ENCODE measurements at places on chromosomes 3 and 15.

- no peak for DNase-seq
Observed at GRCh38 chr3:81295906-81296577, 465.4 kb downstream of the GBE1 start.

GRCh38 chr15:28021281-28022039 lies 77.7 kb downstream of the OCA2 start:
- DNase-seq: no peak

- no peak for DNase-seq
Observed at GRCh38 chr3:47991341-47991740, 24.9 kb downstream of the MAP4 start.

- DNase-seq: peak; percentile 59
Observed at GRCh38 chr3:15055019-15055557, 10.0 kb downstream of the MRPS25 start.

- no peak for DNase-seq
Observed at GRCh38 chr3:184683900-184684560, 27.8 kb downstream of the MAGEF1 start.

GRCh38 chr3:52366527-52366926 lies 50.4 kb downstream of the DNAH1 start:
- no peak for DNase-seq

- no peak for DNase-seq
Observed at GRCh38 chr3:68757157-68757556, 175.2 kb downstream of the TAFA4 start.

GRCh38 chr3:99690761-99691369 lies 52.5 kb downstream of the COL8A1 start:
- DNase-seq: no peak

DNA sequence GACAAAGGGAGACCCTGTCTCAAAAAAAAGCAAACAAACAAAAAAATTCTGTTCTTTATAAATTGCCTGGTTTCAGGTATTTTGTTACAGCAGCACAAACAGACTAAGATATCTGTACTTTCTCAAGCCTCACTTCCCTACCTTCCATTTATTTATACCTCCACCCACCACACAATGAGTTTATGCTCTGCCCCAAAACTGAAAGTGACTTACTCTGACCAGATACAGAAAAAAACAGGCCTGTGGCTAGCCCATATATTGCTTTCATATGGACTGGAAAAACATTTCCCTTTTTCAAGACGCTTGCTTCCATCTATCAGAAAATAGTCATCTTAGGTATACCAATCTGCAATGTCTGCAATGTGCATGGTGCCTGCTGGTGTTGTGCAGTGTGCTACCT lies 8.7 kb upstream of the GPD1L start:
- no peak for DNase-seq

DNA sequence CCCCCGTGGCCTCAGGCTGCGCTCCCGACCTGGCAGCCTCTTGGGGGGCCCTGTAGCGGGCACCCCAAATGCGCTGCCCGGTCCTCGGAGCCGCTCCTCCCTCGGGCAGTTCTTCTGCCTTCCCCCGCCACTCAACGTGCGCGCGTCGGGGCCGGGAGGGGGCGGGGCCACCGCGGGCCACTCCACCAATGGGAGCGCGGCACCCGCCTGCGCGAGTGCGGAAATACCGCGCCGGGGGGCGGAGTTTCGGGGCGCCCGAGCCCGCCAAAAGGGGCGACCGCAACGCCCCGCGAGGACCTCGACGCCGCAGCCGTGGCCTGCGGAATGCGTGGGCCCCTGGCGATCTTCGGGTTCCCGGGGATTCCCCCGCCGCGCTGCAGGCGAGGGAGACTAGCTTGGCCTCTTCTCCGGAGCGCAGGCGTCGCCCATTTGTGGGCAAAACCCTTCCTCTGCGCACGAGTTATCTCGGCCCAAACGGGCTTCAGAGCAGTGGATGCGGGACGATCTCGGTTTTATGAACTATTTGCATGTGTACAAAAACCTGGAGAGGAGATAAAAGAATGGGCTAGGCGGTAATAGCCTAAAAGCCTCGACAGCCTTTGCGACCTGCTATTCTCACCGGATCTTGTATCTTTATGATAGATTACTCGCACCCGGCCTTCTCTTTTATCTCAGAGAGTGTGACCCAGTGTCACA lies at the start of gene TASOR:
Gene TASOR, minus strand, starts transcription at position 144 of the 696 bp plus-strand sequence. CDS start 259 bp downstream, outside the sequence.
- peak; percentile 86 for DNase-seq

Measured in activated naive CD4-positive, alpha-beta T cell treated with anti-CD3 and anti-CD28 coated beads, Interleukin-2, amount 50 U/mL, for 72 hours (primary cell).